ENCODE measurements at places on chromosomes 13 and 19. TPM values are rescaled to one million over a fixed set of nuclear protein-coding genes. Genes with fewer than 3 reads are reported as not detected.
A peak's percentile ranks its signal among the peaks of the same experiment; 100 is the strongest.

Gene CLEC4M
- not detected for total RNA-seq

Gene SOX1
- total RNA-seq = 0.11 TPM

Gene PSG5
- not detected for total RNA-seq

Gene ZNF90
- total RNA-seq = 114 TPM

Gene CCDC8
- 15.1 TPM for total RNA-seq

Gene PSG6
- total RNA-seq = not detected

Gene BABAM1
- total RNA-seq = 127 TPM

Gene KCNK6
- 14.1 TPM for total RNA-seq

DNA sequence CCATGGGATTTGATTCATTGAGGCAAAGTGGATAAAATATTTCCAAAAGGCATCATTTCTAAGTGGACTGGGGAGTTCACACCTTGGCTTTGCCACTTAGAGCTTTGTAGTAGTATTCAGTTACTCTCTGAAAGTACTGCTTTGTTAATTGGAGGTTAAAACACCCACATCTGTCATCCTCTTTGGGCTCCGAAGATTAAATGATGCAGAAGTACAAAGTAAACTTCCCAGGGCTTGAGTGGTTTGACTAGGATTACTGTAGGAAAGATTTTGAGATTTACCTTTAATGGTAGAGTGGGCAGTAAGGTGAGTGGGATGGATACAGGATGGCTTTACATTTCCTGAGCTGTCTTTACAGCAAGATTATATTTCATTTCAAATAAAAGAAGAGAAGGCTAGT lies 42.4 kb downstream of the WASF3 start:
- no peak for DNase-seq

- DNase-seq = no peak
Observed at GRCh38 chr19:49533551-49534488, 6.0 kb downstream of the RCN3 start.

- DNase-seq = no peak
Observed at GRCh38 chr19:51375504-51376221, 3.2 kb upstream of the NKG7 start.

DNA sequence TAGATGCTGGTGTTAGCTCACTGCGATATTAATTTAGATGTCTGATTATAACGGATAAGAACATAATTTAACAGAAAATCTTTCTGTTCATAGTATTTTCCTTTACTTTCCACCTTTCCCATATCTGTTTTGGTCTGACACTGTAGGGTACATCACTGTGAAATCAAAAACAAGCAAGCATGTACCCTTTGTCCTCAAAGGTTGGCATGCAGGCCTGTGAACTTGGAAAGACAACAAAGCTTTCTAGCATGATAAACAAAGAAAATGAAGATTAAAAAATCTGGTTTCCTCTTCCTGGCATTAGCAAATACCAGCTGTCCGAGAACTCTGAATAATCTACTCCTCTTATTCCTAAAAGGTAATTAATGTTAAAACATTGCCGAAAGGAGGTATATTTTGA lies 31.6 kb downstream of the THSD1 start:
- DNase-seq = no peak

- DNase-seq = no peak
Observed at GRCh38 chr19:39735688-39736087, 2.1 kb downstream of the CLC start.

- DNase-seq = no peak
Observed at GRCh38 chr13:66837246-66837645, 392.9 kb downstream of the PCDH9 start.

GRCh38 chr13:19952850-19953249 lies 5.7 kb upstream of the ZMYM2 start:
- no peak for DNase-seq

GRCh38 chr13:26529441-26529840 lies 28.0 kb upstream of the WASF3 start:
- peak; percentile 84 for DNase-seq

GRCh38 chr13:99648927-99649326 lies 147.7 kb downstream of the TM9SF2 start:
- DNase-seq = no peak

DNA sequence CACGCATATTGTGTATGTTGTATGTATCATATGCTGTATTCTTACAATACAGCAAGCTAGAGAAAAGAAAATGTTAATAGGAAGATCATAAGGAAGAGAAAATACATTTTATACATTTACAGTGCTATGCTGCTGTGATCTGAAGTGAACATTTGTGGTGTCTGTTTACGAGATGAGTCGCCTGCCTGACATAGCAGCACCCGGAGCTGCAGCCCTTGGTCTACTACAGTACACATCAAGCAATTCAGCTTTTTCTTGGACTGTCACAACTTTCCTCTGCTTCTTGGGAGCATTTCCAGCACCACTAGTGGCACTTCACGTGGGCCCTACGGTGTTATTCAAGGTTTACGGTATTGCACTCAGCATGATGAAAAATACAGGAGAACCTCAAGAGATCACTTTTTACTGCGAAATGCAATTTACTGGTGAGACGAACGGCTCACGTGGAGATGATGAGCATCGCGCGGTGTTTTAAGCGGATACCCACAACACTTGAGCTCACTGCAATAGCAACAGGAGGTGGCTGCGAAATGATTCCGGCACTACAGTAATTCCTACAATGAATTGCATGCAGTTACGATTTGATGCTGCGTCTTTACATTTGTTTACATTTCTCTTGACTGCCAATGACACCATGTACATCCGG lies 308.4 kb downstream of the FGF9 start:
- no peak for DNase-seq

DNA sequence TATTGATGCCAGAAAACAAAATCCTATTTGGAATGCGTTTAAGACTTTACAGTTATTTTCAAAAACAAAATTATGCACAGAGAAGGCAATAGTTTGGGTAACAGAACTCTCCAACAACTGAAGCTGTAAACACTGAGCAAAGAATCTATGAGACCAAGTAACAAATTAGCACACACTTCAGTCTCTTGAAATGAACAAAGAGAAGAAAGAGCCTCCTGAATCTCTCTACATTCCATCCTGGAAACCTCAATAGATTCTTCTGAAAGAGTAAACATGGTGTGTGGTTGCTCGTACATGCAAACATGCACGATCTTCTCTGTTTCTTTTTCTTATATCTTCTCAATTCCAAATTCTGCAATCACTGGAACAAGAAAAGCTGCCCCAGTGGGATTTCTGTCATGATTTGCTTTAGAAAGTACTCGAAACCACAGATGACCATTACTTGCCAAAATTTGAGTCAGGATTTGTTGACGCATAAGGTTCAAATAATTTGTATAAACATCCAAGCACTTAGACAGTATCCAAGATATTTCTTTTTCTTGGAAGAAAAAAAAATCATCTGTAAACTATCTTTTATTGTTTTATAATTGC lies 137.9 kb upstream of the DACH1 start:
- no peak for DNase-seq

All from H1 (cell line).